ENCODE measurements at places on chromosomes 4 and X.

DNA sequence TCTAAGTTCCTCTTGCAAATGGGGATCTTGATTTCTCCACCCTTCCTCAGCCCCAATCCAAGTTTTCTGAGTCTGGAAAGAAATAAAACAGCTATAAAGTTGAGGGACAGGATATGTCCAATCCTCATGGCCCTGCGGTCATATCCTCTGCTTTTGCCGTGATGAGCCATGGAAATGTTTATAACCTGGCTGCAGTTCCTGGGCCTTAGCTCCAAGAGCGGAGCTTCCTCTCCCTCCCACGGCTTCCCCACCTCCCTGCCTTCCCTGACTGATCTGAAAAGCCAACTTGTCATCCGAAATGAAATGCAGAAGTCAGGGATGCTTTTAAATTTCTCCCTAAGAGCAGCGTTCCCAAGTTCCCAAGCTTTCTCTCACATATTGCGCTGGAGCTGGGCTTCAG, 221.5 kb upstream of the SFRP2 start:
- peak; percentile 34 for DNase-seq

- no peak for DNase-seq
These were observed 40.2 kb upstream of the TMEM154 start for GRCh38 chr4:152719801-152720556.

DNA sequence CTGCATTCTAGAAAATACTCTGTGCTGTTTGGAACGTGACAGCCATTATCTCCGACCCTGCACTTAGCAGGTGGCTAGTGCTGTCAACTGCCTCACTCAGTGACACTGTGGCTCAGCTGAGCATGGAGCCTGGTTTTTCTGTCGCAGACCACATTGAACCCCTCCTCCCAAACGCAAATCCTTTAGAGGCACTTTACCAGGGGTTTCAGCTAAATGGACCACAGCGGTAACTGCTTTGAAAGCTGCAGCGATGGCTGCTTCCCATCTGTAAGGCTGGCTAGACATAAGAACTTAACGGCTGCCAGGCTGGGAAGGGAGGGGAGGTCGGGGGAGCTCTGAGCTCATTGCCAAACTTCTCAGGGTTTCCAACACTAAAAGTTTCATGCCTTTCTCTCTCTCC, 8.1 kb downstream of the SLC34A2 start:
- DNase-seq: no peak

- DNase-seq: no peak
These were observed 83.5 kb downstream of the CHRNA9 start for GRCh38 chr4:40418430-40419230.

DNA sequence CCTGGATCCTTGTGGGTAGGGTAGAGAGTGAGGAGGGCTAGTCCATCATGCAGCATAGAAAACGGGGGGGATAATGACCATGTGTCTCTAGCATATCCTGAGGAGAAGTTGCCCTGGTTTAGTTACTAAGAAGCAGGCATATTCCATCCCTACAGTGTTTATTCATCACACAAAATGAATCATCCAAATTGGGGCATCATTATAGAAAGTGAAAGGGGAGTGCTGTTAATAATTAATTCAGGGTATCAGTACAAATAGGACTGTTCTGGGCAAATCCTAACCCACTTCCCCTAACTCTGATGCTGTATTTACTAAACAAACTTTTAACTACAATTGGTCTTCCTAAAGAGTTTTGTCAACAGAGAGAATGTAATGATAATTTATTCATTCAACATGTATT, 281.1 kb upstream of the ARX start:
- DNase-seq: no peak

- DNase-seq: no peak
These were observed 630.1 kb upstream of the EPHA5 start for GRCh38 chr4:66300336-66300934.

DNA sequence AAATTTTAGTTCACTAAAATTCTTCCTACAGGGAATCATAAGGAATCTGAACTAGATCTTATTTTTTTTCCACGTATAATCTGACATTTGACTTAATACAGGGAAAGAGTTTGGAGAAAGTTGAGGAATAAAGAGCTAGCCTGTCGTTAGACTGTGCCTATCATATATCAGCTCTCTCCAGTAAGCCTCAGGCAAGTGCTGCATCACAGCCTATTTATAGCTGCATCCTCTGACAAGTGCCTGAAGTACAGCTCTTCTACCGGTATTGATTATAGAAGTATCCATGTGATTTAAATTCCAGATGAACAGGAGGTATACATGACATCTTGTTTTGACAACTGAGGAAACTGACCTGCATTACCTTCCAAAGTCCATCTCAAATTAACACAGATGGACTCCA, 248.9 kb downstream of the TLL1 start:
- peak; percentile 3 for DNase-seq

Data from putamen (tissue), 1 donor.